ENCODE measurements at places on chromosomes 2 and 18. TPM values are rescaled to one million over a fixed set of nuclear protein-coding genes. Genes with fewer than 3 reads are reported as not detected.

The PFN4 gene
- polyA plus RNA-seq, result not detected

The SH3BP4 gene
- polyA plus RNA-seq, result 7.2 TPM

The SYT4 gene
- 1.1 TPM for polyA plus RNA-seq

The TCF23 gene
- not detected for polyA plus RNA-seq

The CTNNA2 gene
- not detected for polyA plus RNA-seq

The LIPG gene
- polyA plus RNA-seq, result 21.9 TPM

The PRSS56 gene
- not detected for polyA plus RNA-seq

The HOXD13 gene
- 2.3 TPM for polyA plus RNA-seq

The ATP6V1B1 gene
- polyA plus RNA-seq, result 0.16 TPM

The YPEL5 gene
- 93.7 TPM for polyA plus RNA-seq

The CDK15 gene
- not detected for polyA plus RNA-seq

The IL36B gene
- polyA plus RNA-seq, result not detected

The ERFE gene
- polyA plus RNA-seq, result 0.42 TPM

The GAREM2 gene
- 2.1 TPM for polyA plus RNA-seq

The CAPN14 gene
- 0.23 TPM for polyA plus RNA-seq

The DNAH6 gene
- 0.20 TPM for polyA plus RNA-seq

The HOXD1 gene
- 3.1 TPM for polyA plus RNA-seq

The IL1RL2 gene
- 0.60 TPM for polyA plus RNA-seq

The DSC3 gene
- under 0.01 TPM for polyA plus RNA-seq

The ACOXL gene
- polyA plus RNA-seq, result 0.45 TPM

The PAX3 gene
- not detected for polyA plus RNA-seq

The AGFG1 gene
- 36.0 TPM for polyA plus RNA-seq

The L3MBTL4 gene
- 1.2 TPM for polyA plus RNA-seq

The GEN1 gene
- polyA plus RNA-seq, result 3.6 TPM

The TWSG1 gene
- 3.6 TPM for polyA plus RNA-seq

The RBKS gene
- 5.1 TPM for polyA plus RNA-seq

The PSMD14 gene
- 50.2 TPM for polyA plus RNA-seq

The CXCR4 gene
- 6.6 TPM for polyA plus RNA-seq

The ELOA2 gene
- polyA plus RNA-seq, result not detected

The NEURL3 gene
- polyA plus RNA-seq, result 3.6 TPM

The KCNK3 gene
- under 0.01 TPM for polyA plus RNA-seq

The IL1RN gene
- polyA plus RNA-seq, result 6.6 TPM

The PLCD4 gene
- polyA plus RNA-seq, result 0.64 TPM

The MTX2 gene
- polyA plus RNA-seq, result 59.5 TPM

The KHK gene
- 6.7 TPM for polyA plus RNA-seq

The GPAT2 gene
- 0.23 TPM for polyA plus RNA-seq

The PKP4 gene
- 16.6 TPM for polyA plus RNA-seq

The UGT1A8 gene
- polyA plus RNA-seq, result 1.8 TPM

The MRO gene
- 0.46 TPM for polyA plus RNA-seq

The GPR45 gene
- not detected for polyA plus RNA-seq

The SERPINB13 gene
- polyA plus RNA-seq, result 1.8 TPM

The ITPRIPL1 gene
- polyA plus RNA-seq, result not detected

The PUS10 gene
- 8.3 TPM for polyA plus RNA-seq

The ATOH8 gene
- 6.6 TPM for polyA plus RNA-seq

The SF3B6 gene
- polyA plus RNA-seq, result 255 TPM

The FOXD4L1 gene
- polyA plus RNA-seq, result not detected

The METTL4 gene
- 4.2 TPM for polyA plus RNA-seq

The VWC2L gene
- polyA plus RNA-seq, result not detected

The HRH4 gene
- polyA plus RNA-seq, result not detected

The FOXI3 gene
- polyA plus RNA-seq, result not detected

The ZNF532 gene
- polyA plus RNA-seq, result 1.4 TPM

The KCNG2 gene
- polyA plus RNA-seq, result 0.15 TPM

The MYO5B gene
- polyA plus RNA-seq, result 52.6 TPM

The ESPNL gene
- not detected for polyA plus RNA-seq

The NT5C1B gene
- not detected for polyA plus RNA-seq

The LCT gene
- polyA plus RNA-seq, result 0.23 TPM

The SH2D6 gene
- 2.8 TPM for polyA plus RNA-seq

The ADNP2 gene
- 4.9 TPM for polyA plus RNA-seq

The PPP4R1 gene
- polyA plus RNA-seq, result 29.4 TPM

The MOGAT1 gene
- not detected for polyA plus RNA-seq
